CD14-positive monocyte (primary cell): ENCODE measurements at places on chromosomes 6 and 20.

DNA sequence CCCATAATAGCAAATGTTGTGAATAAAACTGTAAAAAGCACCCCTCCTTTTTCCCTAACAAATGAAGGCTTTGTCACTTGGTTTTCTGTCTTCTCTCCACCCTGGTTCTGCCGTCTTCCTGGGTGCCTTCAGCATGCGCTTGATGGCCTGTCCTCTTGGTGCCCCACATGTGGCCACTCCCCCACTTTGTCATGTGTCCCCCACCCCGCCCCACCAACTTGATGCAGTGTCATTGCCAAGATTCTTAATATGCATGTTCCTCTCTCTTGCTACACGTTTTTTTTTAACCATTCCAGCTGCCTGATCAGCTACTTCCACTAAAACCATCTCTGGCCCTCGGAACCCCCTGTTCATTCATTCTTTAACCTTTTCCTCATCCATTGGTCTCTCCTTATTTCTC, 340.3 kb downstream of the QKI start:
- DNase-seq: peak; percentile 71

GRCh38 chr6:96234444-96234843, 218.7 kb downstream of the FUT9 start:
- no peak for DNase-seq

- no peak for DNase-seq
Observed at GRCh38 chr20:7775072-7775471, 165.2 kb downstream of the HAO1 start.

- no peak for DNase-seq
Observed at GRCh38 chr20:54464003-54464402, 11.4 kb upstream of the DOK5 start.

DNA sequence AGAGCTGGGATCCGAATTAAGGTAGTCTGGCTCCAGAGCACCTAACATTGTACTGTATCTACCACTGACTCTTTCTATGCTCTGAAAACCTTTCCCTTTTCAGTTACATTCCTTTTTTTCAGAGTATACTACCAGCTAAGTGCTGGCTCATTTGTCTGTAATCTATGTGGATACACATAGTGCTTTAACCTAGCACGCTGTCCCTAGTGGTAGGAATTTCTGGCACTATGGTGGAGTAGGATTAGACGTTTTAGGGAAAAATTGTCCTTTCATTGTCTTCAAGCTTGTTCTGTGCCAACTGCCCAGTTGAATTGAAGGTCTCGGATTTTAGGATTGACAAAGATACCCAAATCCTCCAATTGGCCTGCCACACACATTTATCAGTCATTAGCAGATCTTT, 259.1 kb upstream of the FERMT1 start:
- no peak for DNase-seq

DNA sequence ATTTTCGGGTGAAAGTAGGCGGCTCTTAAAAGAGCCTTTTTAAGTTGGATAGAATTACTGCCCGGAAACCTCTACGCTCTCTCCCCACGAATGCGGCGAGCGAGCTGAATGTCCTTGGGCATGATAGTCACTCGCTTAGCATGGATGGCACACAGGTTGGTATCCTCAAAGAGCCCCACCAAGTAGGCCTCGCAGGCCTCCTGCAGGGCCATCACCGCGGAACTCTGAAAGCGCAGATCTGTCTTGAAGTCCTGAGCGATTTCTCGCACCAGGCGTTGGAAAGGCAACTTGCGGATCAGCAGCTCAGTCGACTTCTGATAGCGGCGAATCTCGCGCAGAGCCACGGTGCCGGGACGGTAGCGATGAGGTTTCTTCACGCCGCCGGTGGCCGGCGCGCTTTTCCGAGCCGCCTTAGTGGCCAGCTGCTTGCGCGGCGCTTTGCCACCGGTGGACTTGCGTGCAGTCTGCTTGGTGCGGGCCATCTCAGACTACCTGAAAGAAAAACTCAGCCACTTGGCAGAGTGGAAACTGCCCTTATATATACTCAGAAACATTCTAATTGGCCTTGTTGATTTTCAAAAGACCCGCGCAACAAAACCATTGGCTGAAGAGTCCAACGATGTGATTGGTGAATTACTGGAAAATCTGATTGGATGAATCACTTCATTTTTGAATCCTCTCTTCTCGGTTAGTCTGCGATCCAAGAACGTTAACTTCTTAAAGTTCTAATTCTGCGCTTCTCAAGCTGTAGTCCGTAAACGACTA, 93.9 kb upstream of the BTN3A2 start:
- DNase-seq: peak; percentile 83

DNA sequence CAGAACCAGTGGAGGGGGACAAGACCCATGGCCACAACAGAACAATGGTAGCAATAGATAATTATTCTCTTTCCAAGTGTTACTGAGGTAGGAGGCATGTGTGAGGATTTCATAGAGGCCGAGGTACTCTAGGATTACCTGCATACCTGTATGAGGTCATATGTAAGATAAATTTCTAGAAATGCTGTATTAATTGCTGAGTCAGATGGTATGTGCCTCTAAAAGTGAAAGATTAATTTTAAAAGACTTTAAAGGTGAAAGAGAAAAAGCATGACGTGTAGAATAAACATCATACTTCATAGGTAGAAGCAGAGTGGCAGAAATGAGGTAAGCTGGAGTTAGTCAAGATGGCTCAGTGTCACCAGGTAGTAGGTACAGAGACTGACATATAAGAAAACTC, 51.6 kb downstream of the ZHX3 start:
- no peak for DNase-seq

DNA sequence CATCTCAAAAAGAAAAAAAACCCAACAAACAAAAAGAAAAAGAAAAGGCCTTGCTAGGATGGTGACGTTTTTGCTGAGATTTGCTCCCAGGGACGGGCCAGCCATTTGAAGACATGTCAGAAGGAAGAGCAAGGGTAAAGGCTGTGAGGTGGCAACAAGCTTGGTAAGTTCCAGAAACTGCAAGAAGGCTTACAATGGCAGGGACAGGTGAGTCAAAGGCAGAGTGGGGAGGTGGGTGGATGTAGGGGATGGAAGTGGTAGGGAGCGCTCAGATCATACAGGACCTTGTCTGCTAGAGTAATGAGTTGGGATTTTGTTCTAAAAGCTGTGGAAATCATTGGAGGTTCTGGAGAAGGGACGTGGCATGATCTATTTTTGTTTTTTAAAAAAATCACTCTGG, 4.3 kb downstream of the KIF3B start:
- no peak for DNase-seq

GRCh38 chr6:159935633-159936032, 33.2 kb upstream of the IGF2R start:
- no peak for DNase-seq

- no peak for DNase-seq
Observed at GRCh38 chr6:113978084-113978675, 7.2 kb upstream of the HDAC2 start.
